Fibroblast of lung (primary cell): ENCODE measurements at places on chromosomes 12 and 14. TPM values are rescaled to one million over a fixed set of nuclear protein-coding genes. Genes with fewer than 3 reads are reported as not detected.

GRCh38 chr12:95429172-95429510 lies 44.8 kb upstream of the METAP2 start:
- no peak for DNase-seq

DNA sequence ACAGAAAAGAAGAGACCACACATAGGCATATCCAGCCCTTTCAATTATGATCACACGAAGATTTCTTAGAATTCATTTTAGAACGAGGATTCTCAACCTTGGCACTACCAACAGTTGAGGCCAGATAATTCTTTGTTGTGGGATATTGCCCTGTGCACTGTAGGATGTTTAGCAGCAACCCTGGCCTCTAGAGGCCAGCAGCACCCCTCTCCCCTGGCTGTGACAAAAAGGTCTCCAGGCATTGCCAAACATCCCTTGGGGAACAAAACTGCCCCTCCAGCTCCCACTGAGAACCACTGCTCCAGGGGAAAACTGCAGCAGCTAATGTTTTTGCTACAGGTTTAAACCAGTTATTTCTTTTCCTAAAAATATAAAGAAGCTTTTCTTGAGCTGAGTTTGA lies 7.1 kb downstream of the NT5DC3 start:
- DNase-seq, result no peak

- peak; percentile 34 for DNase-seq
Measured at GRCh38 chr12:51661199-51661598, 70.2 kb downstream of the SCN8A start.

Gene CLEC2B
- total RNA-seq, result 15.7 and 26.2 TPM in 2 replicates

Gene PITPNM2
- total RNA-seq, result 4.4 and 6.6 TPM in 2 replicates

Gene BIN2
- not detected in 2 replicates for total RNA-seq

Gene TPH2
- total RNA-seq, result not detected in 2 replicates
